GDM1 (cell line): ENCODE measurements at places on chromosomes 6 and 20.

- no peak for DNase-seq
These were observed 133.8 kb downstream of the VEGFA start for GRCh38 chr6:43903739-43904290.

DNA sequence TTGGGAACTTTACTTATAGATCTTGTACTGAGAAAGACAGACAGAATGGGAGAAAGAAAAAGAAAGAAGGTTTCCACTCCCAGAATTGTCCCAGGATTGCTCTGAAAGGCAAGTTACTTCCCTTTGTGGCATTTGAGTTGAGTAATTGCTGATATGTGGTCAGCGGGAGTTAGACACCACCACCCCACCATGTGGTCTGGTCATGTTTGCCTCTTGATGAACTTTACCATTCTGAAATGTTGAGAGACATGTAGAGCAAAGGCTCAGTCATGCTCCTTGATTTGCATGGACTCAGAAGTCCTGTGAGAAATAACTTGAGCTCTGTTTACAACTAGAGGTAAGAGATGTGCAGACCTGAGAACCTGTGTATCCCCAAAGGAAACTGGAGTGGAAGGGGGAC is 17.1 kb downstream of the TCF21 start:
- DNase-seq, result no peak

DNA sequence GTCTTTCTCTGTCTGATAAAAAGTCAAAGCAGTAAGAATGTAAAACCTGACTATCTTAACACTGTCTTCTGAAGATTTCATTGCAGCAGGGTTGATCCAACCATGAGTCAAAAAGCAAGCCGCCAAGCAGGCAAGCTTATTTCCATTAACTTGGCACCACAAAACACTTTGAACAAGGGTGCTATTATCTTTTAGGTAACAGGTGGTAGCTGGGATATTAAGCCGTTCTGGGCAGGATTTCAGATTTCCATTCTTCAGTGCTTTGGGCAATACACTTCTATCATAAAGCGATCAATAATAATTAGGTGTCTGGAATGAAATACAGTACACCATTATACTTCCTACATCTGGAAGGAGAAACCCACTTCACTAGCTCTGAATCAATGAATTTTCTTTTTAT is 181.9 kb downstream of the TBC1D7 start:
- DNase-seq, result no peak

DNA sequence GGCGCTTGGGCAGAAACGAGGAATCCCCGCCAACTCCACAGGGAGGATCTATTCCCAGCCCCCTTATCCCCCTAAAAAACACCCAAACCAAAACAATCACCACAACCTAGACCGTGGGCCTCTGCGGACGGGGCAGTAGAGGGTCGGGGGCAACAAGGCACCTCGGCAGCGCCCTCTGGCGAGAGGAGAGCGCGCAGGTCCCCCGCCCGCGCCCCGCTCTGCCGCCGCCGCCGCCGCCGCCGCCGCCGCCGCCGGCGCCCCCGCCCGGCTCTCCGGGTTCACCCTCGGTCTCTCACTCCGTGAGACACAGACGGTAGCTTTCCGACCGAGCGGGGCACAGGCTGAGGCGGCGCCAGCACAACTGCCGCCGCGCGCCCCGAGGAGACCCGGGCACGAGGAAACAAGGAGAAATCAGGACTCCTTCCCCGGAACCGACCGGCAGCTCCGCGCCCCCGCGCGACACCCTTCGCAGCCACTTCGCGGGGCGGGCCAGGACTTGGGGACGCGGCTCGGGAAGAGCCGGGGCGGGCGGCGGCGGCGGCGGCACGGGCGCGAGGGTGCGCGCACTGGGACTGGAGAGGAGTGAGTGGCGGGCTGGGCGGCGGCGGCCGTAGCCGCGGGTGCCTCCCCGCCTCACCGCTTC is at the start of gene SLC35F1:
TSS of gene SLC35F1 (plus strand) at position 307 of the 643 bp plus-strand sequence.
- DNase-seq, result no peak

- no peak for DNase-seq
These were observed 1.8 kb downstream of the EYA4 start for GRCh38 chr6:133242637-133243585.

DNA sequence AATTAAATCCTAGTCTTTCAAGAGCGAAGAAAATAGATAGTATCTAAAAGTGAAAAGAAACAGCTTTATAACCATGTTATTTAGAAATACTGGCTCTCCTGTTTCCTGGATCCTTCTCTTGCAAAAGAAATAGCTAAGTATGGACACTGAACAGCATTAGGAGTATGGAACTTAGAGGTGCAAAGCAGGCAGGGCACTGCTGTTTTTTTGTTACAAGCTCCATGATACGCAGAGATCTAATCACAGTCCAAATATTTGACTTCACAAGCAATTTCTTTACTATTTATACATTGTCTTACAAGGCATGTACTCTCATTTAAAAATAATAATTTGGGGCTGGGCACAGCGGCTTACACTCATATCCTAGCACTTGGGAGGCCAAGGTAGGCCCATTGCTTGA is 7.6 kb downstream of the TRPC4AP start:
- no peak for DNase-seq

DNA sequence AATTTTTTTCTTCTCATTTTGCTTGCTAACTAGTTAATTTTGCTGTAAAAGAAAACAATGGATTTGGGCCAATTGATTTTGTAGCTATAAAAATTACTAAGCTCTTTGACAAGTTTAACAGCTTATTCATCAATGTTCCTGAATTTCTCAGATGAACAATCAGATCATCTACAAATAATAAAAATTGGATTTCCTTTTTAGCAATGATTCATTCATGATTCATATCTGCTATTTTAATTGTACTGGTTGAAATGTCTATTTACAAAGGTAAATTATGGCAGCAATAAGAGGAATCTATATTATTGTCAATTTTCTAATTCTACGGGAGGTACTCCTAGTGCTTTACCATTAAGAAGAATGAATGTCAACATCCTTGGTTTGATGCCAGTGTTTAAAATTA is 178.8 kb upstream of the BTBD3 start:
- no peak for DNase-seq
